ENCODE measurements at places on chromosomes 6 and 20. TPM values are rescaled to one million over a fixed set of nuclear protein-coding genes. Genes with fewer than 3 reads are reported as not detected.

GRCh38 chr20:44635877-44636276 is 15.6 kb downstream of the ADA start:
- DNase-seq = no peak

DNA sequence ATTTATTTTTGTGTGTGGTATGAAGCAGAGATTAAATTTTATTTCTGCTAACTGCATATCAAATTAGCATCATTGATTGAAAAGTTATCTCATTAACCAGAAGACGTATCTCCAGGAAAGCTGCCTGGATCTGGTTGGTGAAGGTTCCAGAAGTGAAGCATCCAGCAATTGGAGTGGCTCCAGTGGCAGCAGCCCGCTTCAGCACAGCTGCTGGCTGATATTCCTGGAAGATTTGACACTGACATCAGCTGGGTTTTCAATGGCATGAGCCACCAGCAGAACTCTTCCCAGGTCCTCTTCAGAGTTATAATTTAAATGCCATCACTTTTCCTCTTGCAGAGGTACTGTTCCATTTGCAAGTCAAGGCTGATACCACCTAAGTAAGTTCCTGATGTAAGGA is 363.5 kb downstream of the BCKDHB start:
- DNase-seq = no peak

DNA sequence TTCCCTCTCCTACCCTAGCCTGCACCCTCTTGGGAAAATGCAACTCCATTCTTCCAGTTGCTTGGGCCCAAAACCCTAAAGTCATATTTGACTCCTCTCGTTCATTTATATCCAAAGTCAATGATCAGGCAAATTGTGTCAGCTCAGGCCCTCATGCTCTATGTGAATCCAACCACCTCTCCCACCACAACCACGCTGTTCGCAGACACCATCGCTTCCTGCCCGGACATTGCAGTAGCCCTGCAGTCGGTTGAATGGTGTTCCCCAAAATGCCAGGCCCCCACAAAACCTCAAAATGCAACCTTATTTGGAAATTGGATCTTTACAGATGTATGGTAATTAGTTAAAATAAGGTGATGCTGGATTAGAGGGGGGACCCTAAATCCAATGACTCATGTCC is 98.3 kb downstream of the PREX1 start:
- DNase-seq = no peak

GID8 gene
- 43.0 TPM for total RNA-seq

DNA sequence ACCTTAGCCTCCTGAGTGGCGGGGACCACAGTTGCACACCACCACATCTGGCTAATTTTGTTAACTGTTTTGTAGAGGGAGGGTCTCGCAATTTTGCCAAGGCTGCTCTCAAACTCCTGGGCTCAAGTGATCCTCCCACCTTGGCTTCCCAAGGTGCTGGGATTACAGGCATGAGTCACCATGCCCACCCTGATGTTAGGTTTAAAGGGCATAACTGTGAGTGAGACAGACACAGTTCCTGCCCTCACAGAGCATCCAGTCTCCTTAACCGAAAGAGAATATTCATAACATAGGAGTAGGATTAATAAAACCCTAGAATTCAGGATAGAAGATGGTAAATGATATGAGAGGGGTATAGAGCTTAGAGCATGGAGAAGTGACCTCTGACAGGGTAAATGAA is 3.1 kb upstream of the SPATA2 start:
- DNase-seq = no peak

GPSM3 gene
- total RNA-seq = 251 TPM

- DNase-seq = no peak
Measured at GRCh38 chr20:35821807-35822242, 50.0 kb downstream of the PHF20 start.

ADGRF5 gene
- not detected for total RNA-seq

- DNase-seq = no peak
Measured at GRCh38 chr20:1669304-1669703, 11.7 kb upstream of the SIRPG start.

CAP2 gene
- not detected for total RNA-seq
